Cortex of kidney (tissue), 1 donor: ENCODE measurements at places on chromosomes 16 and 17.

DNA sequence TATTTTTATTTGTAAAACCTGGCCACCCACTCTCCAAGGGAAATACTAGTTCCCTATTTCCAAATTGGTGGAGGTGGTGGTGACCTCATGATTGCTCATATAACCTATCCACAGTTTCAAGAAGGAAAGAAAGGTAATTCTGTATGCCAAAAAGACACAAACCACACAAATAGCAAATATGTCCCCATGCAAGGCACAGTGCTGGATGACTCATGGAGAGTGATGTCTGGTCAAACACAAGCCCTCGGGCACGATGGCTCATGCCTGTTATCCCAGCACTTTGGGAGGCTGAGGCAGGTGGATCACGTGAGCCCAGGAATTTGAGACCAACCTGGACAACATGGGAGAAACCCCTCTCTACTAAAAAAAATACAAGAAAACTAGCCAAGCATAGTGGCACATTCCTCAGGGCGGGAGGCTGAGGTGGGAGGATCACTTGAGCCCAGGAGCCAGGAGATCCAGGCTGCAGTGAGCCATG, 64.2 kb downstream of the GNA13 start:
- DNase-seq: no peak

GRCh38 chr17:63945784-63946439, 13.8 kb upstream of the CD79B start:
- no peak for DNase-seq

- DNase-seq: no peak
Observed at GRCh38 chr16:47142821-47143676, 696 bp downstream of the NETO2 start.

GRCh38 chr17:56545106-56545505, 48.4 kb upstream of the NOG start:
- no peak for DNase-seq

DNA sequence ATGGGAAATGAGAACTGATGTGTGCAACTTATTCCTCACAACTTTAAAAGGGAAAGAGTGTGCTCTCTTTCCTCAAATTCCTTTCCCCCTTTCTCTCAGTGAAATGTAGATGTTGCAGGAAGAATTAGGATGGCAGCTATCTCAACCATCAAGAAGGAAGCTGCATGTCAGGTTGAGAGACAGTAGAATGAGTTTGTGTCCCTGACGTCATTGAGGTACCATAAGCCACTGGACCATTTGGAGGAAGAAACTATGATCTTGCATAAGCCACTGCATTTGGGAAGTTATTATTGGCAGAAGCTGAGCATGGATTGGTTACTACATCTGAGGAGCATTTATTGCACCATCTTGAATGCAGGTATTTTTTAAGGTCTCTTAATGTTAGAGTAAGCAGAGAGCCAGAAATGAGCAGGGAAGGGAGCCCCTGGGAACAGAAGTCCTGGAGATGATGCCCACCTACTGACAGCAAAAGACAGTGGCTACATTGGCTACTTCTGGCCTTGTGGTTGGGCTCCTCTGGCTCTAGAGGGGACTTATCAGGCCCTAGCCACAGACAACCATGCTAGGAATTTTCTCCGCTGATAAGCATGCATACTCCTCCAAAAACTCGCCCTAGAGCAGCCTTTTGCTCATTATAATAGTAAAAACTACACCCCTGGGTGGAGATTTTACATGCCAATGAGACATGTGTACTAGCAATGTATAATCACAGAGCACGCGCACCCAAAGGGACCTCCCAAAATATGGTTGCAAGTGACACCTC, 249.0 kb upstream of the SALL1 start:
- no peak for DNase-seq

DNA sequence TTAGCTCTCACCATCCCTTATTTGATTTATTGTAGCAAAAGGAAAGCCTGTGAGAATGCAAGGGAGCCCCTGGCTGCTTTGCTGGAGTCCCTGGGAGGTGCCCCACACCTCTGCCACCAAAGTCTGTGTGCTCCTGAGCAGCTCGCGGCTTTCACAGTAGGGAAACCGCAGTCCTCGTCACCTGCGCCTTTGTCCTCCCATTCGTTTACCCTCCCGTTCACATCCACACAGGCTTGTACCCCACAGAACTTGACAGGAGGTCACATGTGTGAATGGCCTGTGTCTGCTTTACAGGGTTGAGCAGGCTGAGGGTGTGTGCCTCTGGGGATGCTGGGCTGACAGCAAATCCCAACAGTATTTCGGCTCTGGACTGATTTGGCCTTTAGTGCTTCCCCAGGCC, 152.5 kb downstream of the LGALS9B start:
- DNase-seq: no peak

DNA sequence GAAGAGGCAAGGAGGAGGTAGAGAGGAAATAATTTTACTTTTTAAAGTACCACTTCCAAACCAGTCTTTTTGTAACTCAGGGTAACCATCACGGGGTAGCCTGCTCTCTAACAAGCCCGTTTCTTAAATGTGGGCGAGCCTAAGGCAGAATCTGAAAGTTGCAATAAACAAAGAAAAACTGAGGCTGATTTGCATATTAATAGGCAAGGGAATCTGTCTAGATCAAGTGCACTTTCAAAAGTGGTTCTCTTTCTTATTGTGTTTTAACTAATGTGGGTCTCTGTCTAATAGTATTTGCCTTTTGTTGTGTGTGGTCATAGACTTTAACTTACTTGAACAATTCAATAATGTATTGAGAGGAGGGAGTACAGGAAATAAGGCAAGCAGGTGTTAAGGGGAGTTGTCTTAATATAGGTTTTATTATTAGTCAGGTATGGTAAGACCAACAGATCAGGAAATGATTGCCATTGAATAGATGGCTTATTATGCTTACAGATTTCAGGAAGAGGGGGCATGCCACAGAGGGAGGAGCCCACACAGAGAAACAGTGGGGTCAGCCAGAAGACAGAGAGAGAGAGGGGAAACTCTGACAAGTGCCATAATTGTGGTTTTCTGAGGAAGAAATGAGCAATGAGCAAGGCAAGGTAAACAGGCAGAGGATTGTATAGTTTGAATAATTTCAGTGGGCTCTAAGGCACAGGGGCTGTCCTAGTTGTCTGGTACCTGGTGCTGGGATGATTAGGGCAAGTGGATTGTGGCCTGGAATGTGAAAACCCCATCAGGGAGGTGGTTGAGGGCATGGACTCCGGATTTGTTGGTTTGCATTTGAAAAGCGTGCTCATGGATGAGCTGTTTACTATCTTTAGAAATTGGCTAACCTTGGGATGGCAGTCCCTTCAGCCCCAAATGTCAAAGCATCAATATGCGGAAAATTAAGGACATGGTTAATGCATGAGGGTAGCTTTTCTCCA, 237.2 kb downstream of the TOX3 start:
- no peak for DNase-seq

GRCh38 chr16:68086336-68086841, 1.2 kb downstream of the NFATC3 start:
- no peak for DNase-seq

GRCh38 chr17:2253768-2254406, 49.7 kb downstream of the SMG6 start:
- no peak for DNase-seq

DNA sequence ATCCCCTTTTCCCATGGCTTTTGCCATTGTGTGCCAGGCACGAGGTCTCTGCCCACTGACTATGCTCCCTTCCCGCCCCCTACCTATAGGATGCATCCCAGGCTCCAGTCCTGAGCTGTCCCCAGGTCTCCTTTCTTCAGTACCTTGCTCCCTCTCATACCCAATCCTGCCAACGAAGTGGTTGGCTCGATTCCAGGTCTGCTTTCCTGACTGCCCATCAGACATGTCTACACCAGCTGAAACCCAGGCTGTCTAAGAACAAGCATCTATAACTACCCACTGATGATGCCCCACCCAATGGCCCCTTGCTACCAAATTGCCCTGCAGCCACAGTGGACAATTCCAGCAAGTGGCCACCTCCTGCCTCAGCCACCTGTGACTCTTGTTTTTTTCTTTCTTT, 479.1 kb downstream of the SOX9 start:
- DNase-seq: no peak

DNA sequence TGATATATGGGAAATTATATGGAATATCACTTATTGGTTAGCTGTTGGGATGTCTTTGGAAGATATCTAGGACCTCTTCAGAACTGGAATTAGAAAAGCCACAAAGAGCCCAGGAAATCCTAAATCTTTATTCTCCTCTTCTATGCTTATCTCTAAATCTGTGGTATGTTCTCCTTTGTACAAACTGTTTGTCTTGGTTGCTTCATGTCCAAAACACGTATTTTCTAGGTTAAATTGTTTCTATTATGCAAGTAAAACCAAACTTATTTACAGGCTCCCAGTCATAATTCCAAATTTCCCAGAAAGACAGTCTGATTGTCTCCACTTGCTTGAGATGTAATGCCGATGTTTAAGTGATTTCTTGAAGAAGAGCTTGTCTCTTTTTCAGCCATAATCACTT, 650.9 kb downstream of the CDH11 start:
- no peak for DNase-seq

DNA sequence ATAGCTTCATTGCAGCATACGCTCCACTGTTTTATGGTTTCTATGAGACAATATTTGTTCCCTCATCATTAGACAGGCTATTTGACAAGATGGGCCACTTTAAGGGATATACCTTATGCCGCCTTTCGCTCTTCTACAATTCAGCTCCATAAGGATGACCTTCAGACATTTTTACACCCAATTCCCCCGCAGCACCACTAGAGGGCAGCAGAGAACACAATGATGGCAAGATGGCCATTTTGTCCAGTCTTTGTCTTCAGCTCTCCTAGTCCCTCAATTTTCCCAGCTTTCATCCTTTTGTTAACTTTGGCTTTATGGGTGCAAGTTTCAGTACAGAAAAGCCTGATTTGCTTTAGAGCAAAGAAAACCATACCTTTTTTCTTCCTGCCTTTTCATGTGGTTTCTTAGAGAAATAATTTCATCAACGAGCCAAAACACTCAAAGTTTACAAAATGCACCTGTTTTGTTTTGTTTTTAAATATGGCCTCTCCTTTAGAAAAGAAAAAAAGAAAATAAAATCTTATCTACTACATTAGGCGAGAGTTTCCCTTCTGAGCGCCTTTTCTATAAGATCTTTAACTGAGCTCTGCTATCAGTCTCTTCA, 355.3 kb downstream of the TOX3 start:
- DNase-seq: no peak

- DNase-seq: no peak
Observed at GRCh38 chr17:40124279-40125141, 2.7 kb downstream of the MSL1 start.

DNA sequence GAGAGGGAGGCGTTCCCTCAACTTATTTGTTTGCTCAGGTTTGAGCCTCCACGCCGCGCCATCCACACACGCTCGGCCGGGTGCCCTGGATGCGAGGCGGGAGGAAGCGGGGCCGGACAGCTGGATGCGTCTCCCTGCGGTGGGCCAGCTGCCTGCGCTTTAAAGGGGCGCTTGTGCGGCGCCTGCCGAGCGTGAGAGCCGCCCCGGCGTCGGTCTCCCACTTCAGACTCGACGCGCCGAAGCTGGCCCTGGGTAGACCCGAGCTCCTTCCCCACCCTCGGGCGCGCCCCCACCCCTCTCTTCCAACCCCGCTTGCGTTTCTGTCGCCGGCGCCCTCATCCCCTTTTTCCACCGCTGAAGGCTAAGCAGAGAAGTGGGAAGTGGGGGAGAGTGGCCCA, 527 bp upstream of the CHAD start:
- DNase-seq: no peak

GRCh38 chr16:84259691-84260090, 19.9 kb upstream of the KCNG4 start:
- DNase-seq: no peak

- no peak for DNase-seq
Observed at GRCh38 chr17:38873640-38874380, 4.0 kb downstream of the LASP1 start.

- DNase-seq: no peak
Observed at GRCh38 chr16:20948444-20948843, 47.9 kb downstream of the LYRM1 start.

- no peak for DNase-seq
Observed at GRCh38 chr17:66337268-66337667, 34.9 kb downstream of the PRKCA start.

DNA sequence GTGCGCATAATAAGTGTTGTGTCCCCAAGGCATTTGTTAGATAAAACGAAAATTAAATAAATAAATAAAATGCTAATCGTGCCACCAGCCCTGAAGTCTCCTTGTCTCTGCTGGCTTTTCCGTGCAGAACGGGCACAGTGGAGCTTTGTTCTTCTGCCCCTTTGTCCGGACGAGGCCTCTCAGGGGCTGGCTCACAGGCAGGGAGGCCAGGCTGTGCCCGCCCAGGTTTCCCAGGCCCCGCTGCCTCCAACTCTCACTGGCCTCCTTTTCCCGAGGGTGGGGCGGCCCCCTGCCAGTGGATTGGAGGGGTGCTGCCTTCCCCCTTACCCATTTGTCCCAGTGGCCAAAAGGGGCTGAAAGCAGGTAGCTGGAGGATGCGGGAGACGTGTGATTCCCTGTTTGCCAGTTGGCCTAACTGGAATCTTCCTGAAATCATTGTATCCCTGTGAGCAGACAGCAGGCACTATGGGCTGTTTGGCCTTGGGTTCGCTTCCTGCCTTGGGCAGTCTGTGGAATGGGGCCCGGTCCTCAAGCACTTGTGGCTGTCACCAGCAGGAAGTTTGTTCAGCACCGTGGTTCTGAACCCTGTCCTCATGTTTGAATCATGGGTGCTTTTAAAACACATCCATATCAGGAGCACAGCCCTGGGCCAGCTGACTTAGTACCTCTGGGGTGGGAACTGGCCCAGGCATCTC, 64.4 kb downstream of the KSR1 start:
- DNase-seq: no peak

- DNase-seq: no peak
Observed at GRCh38 chr16:2039274-2040031, 8.2 kb downstream of the NTHL1 start.

GRCh38 chr16:430904-431303, 5.5 kb downstream of the RAB11FIP3 start:
- no peak for DNase-seq

DNA sequence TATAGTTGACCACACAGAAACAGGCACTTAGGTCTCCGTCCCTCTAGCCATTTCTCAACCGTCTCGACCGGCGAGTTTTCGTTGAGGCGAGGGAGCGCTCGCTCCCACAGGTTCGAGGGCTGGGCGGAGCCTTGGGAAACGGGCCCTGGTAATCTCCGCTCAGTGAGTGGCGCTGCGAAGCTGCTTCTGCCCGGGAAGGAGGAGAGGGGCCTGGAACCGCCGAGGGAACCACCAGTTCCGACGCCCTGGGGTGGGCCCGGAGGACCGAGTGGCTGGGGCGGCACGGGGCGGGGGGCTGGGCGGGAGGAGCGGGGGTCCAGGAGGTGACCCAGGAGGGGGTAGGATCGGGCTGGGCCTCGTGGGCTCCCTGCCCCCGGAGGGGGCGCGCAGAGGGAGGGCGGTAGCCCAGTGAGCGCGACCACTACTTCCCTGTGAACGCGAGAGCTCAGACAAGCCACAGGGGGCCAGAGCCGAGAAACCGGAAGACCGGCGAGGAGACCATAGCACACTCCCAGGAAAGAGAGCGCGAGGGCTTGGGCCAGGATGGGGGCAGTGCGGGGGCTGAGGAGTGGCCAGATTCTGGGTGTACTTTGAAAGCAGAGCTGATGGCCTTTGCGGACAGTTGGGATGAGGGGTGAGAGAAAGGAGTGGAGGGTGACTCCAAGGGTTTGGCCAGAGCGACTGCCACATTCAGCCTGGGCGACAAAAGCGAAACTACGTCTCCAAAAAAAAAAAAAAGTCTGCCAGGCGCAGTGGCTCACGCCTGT, 29.9 kb upstream of the ARL4D start:
- DNase-seq: no peak
